ENCODE measurements at places on chromosomes 1 and 21. TPM values are rescaled to one million over a fixed set of nuclear protein-coding genes. Genes with fewer than 3 reads are reported as not detected.

ADARB1 gene
- 6.9 TPM for total RNA-seq

MFAP2 gene
- total RNA-seq = 3.9 TPM

TEX38 gene
- not detected for total RNA-seq

CLCNKA gene
- total RNA-seq = 1.7 TPM

TMEM54 gene
- total RNA-seq = 739 TPM

XKR8 gene
- 9.9 TPM for total RNA-seq

OLFML3 gene
- total RNA-seq = 4.1 TPM

FAM151A gene
- total RNA-seq = 4.5 TPM

CLDN19 gene
- not detected for total RNA-seq

FGR gene
- 2.2 TPM for total RNA-seq

ZNF669 gene
- 4.9 TPM for total RNA-seq

HSD3B2 gene
- total RNA-seq = 16.6 TPM

JAM2 gene
- total RNA-seq = 8.7 TPM

ASCL5 gene
- not detected for total RNA-seq

PRRC2C gene
- total RNA-seq = 122 TPM

CLDN14 gene
- 0.37 TPM for total RNA-seq

AIM2 gene
- total RNA-seq = 1.1 TPM

B3GALT2 gene
- 0.46 TPM for total RNA-seq

LYST gene
- total RNA-seq = 31.1 TPM

VANGL1 gene
- total RNA-seq = 17.5 TPM

VSIG8 gene
- not detected for total RNA-seq

GRHL3 gene
- total RNA-seq = 0.45 TPM

CTBS gene
- 23.7 TPM for total RNA-seq

C1QC gene
- 32.3 TPM for total RNA-seq

BARHL2 gene
- total RNA-seq = not detected

PPIAL4G gene
- not detected for total RNA-seq

NES gene
- 3.6 TPM for total RNA-seq

ALX3 gene
- total RNA-seq = not detected

MROH7 gene
- total RNA-seq = 14.2 TPM

SUCO gene
- total RNA-seq = 26.9 TPM

KRTAP19-1 gene
- total RNA-seq = not detected

ELAVL4 gene
- total RNA-seq = 1.2 TPM

AMPD1 gene
- 0.82 TPM for total RNA-seq

PTPN7 gene
- 4.7 TPM for total RNA-seq
